ENCODE measurements at places on chromosomes 12 and 14.

GRCh38 chr12:99390707-99391106 is 256.8 kb upstream of the GARIN6 start:
- DNase-seq: no peak

- no peak for DNase-seq
Observed at GRCh38 chr14:100786131-100786530, 39.8 kb upstream of the MEG3 start.

GRCh38 chr14:26339381-26339780 is 258.5 kb downstream of the NOVA1 start:
- no peak for DNase-seq

GRCh38 chr12:40312982-40313576 is 88.3 kb downstream of the LRRK2 start:
- no peak for DNase-seq

GRCh38 chr12:126384026-126384564 is 1318.9 kb downstream of the AACS start:
- DNase-seq: no peak

- DNase-seq: no peak
Observed at GRCh38 chr12:122928404-122929147, 32.7 kb upstream of the VPS37B start.

DNA sequence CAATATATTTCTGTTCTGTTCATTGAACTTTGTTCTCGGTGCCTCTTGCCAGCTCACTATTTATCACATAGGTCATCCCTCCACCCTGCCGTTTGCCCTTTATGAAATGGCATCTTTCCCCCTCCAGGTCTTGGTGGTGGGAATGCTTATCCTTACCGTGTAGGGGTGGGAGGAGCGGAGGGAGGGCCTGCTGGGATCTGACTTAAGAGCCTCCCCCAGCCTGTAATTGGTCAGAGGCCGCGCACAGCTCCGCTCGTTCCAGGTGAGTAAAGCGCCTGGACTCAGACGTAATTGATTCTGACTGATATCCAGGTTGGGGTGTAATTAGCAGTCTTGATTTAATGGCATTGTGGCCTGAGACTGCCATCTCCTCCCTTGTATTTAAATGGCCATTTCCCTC is 185.3 kb downstream of the TSPAN9 start:
- no peak for DNase-seq

- DNase-seq: no peak
Observed at GRCh38 chr12:563250-563781, 99.9 kb downstream of the NINJ2 start.

GRCh38 chr12:54206791-54207190 is 18.0 kb upstream of the SMUG1 start:
- no peak for DNase-seq

GRCh38 chr14:51539571-51540037 is 112.1 kb upstream of the FRMD6 start:
- no peak for DNase-seq

DNA sequence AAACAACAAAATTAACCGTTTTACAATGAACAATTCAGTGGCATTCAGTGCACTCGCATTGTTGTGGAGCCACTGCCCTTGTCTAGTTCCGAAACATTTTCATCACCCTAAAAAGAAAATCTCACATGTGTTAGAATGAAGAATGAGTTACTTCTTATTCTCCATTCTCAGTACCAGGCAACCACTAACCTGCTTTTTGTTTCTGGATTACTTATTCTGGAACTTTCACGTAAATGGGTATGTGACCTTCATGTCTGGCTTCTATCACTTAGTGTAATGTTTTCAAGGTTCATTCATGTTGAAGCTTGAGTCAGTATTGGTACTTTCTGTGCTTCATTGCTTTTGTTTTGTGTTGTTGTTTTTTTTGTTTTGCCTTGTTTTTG is 15.6 kb downstream of the RCOR1 start:
- DNase-seq: no peak

Measured in anterior cingulate cortex (tissue), 58 donors.